Stimulated activated CD4-positive, alpha-beta T cell treated with anti-CD3 and anti-CD28 coated beads, TNF-alpha, amount 100 ng/mL, for 4 hours (primary cell): ENCODE measurements at places on chromosomes 4 and X.

DNA sequence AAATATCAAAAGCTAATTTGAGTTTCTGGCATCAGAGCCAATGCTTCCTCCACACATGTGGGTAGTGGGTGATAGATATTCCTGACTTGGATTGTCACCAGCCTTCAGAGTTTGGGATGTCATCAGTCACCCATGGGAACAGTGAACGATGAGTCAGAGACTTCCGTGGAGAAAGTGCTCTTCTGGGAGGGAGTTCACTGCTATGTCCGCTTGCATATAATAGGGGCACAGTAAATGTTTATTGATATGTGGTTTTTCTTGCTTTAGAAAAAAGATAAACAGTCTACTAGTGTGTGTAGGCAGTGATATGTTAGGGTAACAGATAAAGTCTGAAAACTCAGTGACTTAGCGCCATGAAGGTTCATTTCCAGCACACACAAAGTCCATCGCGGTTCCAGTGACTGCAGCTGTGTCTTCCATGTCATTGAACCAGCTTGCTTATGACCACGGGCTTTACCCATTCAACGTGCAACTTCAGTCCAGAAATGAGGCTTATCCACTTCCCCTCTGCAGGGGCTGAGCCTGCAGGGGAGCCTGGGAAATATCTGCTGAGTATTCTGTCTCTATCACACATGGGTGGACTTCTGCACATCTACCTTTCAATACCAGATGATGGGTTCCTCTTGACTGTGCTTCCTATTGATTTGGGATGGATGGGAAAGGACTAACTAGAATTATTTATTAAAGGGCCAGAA lies 87.7 kb upstream of the WWC2 start:
- DNase-seq: no peak

GRCh38 chr4:150746156-150746555 lies 164.2 kb downstream of the MAB21L2 start:
- no peak for DNase-seq

DNA sequence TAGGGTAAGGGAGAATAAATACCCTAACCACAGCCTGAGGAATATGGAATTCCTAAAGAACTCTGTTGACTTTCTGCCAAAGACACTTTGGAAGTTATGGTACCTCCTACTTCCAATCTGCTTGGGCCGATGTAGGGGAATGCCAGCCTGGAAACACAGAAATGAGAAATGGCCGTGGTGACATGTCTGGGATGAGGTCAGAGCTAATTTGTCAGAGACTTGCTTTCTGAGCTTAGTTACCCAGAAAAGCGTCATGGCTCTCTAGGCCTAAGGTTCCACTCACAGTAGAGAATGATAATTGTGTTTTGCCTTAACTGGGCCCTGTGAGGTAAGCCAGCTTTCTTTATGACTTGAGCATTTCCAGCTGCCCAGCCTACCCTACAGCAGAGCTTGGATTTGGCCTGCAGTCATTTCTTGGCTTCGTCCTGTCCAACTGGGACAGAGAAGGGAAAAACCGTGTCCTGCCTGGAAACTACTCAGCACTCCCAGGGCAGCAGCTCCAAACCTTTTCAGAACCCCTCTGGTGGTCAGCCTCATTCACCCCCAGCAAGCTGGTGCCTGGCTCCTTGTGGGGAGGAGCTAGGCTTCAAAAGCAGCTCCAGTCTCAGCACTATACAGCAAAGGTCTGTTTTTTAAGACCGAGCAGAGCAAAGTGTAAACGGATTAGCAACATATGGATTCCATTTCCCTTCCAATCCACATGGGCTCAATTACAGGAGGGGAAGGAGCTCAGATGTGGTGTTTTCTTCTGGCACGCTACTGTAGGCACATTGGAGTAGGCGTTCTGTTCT lies 92.3 kb downstream of the RLIM start:
- DNase-seq: no peak

GRCh38 chrX:17359500-17359899 lies 15.5 kb upstream of the NHS start:
- no peak for DNase-seq

DNA sequence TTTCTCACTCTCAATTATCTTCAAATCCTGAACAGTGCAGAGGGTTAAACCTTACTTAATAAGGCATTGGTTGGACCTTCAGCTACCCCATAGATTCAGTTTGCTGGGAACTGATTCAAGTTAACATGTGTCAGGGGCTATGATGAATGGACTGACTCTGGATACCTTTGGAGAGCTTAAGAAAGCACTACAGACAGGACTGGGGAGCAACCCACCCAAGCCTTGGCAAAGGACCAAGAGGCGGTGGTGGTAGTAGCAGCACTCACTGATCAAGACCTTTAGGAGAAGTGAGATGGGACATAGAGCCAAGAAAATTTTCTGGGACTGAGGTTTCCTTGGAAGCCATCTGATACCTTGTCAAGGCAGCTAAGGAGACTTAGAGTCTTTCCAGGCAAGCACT lies 43.0 kb upstream of the TAPT1 start:
- no peak for DNase-seq

DNA sequence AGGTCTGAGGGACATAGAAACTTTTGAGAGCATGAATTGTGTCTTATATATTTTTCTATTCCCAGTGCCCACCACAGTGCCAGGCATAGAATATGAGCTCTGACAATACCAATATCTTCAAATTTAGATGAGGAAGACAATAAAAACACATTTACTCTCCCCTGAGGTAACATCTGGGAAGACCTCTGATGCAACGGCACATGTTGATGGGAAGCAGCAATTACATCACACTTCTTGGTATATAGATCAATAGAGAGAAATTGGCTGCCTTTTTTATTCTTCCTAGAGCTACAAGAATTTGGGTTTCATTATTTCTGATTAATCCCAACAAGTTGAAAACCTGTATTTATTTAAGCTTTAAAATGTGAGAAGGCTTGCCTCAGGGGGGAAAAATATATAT lies 67.4 kb upstream of the SMAD1 start:
- DNase-seq: no peak

DNA sequence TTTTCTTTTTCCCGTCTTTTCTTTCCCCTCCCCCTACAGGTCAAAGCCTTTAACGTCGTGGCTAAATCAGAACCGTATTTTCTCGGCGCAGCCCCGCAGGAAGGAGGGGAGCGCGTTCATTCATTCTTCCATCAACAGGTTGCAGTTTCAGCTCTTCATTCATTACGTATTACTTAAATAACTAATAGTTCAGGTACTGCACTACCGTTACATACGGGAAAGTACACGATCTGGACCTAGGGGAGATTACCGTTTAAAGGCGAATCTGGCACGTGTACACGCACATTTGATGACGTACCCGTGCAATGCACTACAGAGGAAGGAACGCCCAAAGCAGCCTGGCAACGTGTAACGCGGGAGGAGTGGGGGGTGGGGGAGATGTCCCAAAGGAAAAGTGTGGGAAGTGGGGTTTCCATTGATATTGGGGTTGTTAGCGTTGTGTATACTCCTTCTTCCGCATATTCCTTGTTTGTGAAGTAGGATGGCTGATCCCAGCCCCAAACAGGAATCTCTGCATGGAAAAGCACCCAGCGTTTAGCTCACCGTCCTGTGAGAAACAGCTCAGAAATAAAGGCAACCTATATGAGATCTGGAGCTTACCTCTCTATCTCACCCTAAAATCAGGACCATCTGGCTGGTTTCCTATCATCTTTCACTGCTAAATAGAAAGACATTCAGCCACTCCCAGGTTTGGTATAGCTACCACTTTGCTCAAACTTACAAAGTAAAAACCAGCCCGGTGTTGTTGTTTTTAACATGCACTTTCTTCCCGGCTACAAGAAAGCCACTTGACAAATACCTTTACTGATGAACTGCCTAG lies 585 bp upstream of the SEC24D start:
- peak; percentile 24 for DNase-seq

DNA sequence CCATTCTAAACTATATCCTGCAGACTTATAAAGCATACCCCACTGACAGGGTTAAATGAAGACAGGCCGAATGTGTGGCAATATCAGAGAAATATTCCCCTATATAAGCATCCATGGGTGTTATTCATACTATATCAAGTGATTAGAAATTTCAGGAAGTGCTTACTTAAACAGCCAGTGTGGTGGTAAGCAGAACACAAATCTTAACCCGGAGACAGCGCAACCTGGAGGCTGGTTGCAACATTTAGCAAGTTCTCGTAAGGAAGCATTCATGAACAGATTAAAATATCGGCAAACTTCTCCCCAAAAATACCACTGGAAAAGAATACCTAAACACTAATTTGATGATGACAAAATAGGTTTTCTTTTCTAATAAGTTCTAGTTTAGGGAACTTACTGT lies 261.2 kb downstream of the CBLL2 start:
- DNase-seq: no peak

GRCh38 chrX:54223581-54223980 lies 40.5 kb upstream of the FAM120C start:
- DNase-seq: no peak

- DNase-seq: peak; percentile 42
Measured at GRCh38 chrX:124217304-124218251, 114.9 kb upstream of the TEX13D start.

DNA sequence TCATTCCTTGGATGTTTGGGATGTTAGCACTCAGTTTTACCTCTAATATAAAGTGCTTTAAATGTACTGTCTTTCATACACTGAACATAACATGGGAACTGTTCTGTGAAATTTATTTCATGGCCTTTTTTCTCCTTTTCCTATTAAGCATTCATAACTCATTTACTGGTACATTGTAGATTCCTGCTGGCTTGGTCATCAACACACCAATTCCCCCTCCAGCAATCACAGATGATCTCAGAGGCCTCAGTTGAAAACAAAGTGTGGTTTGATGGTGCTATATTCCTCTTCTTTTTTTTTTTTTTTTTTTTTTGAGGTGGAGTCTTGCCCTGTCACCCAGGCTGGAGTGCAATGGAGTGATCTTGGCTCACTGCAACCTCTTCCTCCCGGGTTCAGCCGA lies 61.9 kb upstream of the FAM47B start:
- no peak for DNase-seq

DNA sequence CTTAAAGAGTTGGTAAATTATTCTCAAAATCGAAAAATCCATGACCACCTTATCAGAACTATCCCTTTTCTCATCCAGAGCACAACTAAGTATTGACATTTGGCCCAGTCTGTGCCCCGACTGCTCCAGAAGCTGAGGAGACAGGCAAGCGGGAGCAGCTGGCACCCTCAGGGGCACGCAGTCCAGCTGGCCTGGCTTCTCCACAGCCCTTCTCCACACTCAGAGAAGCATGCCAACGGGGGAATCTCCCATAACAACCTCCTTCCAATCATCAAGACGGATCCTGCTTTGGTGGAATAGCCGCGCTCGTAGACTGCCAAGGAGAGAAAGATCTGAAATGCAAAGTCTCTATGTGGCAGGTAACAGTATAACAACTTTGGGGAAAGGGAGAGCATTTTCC lies 85.4 kb downstream of the AFAP1 start:
- no peak for DNase-seq

DNA sequence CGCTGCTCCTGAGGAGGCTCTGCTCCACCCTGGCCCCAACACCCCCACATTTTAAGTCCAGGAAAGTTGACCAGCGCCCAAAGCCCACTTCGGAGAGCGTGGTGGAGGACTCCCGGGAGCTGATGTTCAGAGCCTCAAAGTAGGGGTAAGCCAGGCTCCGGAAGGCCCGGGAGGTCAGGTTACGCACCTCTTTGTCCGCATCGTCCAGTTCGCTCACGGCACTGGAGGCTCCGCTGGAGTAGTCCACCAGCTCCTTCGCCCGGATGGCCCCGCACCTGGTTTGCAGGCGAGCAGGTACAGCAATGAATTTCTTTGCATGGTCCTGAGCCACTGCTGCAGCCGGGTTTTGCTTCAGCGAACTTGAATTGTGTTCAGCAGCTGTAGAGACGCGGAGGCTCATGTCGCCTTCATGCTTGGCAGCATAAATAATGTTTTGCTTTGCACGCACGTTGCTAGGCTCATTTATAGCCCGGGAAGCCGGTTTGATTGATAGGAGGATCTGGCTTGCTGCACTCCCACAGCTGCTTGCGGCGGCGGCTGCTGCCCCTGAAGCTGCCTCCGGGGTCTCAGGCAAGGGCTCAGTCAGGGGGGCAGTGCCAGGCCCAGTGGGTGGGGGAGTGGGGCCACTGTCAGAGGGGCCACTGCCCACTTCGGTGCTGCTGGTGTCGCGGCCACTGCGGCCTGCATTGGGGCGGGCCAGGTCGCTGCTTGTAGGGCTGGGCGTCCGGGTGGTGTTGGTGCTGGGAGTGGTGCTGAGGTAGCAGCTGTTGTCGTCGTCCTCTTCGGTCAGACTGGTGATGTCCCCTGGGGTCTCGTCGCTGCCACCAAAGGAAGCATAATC lies 4.8 kb downstream of the C4orf54 start:
- DNase-seq: no peak

GRCh38 chrX:38106991-38107655 lies 100.8 kb downstream of the SYTL5 start:
- no peak for DNase-seq

GRCh38 chr4:122364700-122365404 lies 14.0 kb upstream of the ADAD1 start:
- DNase-seq: no peak

DNA sequence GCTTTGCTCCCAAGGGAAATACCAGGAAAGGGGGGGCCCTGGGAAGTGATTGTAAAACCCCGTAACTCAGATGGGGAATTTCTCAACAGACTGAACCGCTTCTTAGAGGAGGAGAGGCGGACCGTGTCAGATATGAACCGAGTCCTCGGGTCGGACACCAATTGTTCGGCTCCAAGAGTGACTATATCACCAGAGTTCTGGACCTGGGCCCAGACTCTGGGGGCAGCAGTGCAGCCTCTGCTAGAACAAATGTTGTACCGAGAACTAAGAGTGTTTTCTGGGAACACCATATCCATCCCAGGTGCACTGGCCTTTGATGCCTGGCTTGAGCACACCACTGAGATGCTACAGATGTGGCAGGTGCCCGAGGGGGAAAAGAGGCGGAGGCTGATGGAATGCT lies 1.0 kb downstream of the PNMA3 start:
- no peak for DNase-seq

- no peak for DNase-seq
Measured at GRCh38 chrX:67104982-67105757, 438.7 kb upstream of the AR start.

DNA sequence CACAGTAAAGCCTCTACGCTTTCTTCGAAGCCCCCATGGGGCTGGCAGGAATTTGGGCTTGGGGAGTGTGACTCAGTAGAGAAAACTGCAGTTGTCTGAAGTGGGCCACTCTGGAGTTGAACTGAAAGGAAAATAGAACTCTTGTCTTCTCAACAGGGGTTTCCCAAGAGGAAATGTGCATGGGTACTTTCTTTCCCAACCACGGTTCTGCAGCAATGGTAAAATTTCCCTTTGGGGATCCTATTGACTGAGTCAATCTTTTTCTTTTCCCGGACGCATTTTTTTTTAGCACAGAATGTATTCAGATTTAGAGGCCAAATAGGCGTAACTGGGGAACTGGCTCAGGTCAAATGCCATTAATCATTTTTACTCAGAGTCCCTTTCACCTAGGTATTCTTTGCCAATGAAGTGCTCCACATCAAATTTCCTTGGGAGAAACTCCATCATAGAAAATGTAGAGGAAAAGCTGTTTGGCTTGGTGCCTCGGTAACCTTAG lies 269.3 kb downstream of the STIM2 start:
- DNase-seq: no peak
